Psoas muscle (tissue), 8 donors: ENCODE measurements at places on chromosomes 12 and 14.

GRCh38 chr14:35044939-35045797, 904 bp upstream of the FAM177A1 start:
- H3K27me3 ChIP-seq, result no peaks in the 10 kb centered on the region
- peak overlapping the region; percentile 95 for H3K4me3 ChIP-seq
- no peaks in the 10 kb centered on the region for H3K36me3 ChIP-seq
- peak overlapping the region; percentile 95 for H3K27ac ChIP-seq
- DNase-seq, result no peak
- peaks cover 16% of the 10 kb centered on the region for H3K4me1 ChIP-seq

GRCh38 chr14:57607086-57607485, 113.4 kb upstream of the CCDC198 start:
- no peaks in the 10 kb centered on the region for H3K27me3 ChIP-seq
- DNase-seq, result no peak

DNA sequence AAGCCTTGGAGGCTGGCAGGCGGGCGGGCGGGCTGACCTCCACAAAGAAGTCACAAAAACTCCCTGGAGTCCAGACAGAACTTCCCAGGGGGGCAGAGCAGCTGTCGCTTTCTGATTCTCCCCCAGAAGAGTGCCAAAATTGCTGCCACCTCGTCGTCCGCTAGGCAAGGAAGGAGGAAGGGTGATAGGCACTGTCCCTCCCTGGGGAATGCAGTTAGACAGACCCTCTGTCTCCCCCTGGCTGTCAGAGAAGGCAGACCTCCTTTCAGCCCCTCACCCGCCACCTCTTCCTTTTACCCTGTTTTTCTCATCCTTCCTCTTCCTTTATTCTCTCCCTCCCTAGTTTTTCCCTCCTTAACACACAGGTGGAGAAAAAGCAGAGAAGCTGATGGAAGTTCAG, 18.7 kb downstream of the GRIN2B start:
- H3K36me3 ChIP-seq, result no peaks in the 10 kb centered on the region
- peaks cover 4% of the 10 kb centered on the region for H3K27me3 ChIP-seq
- no peak overlapping the region for H3K27ac ChIP-seq
- no peak for DNase-seq
- H3K4me1 ChIP-seq, result no peaks in the 10 kb centered on the region

DNA sequence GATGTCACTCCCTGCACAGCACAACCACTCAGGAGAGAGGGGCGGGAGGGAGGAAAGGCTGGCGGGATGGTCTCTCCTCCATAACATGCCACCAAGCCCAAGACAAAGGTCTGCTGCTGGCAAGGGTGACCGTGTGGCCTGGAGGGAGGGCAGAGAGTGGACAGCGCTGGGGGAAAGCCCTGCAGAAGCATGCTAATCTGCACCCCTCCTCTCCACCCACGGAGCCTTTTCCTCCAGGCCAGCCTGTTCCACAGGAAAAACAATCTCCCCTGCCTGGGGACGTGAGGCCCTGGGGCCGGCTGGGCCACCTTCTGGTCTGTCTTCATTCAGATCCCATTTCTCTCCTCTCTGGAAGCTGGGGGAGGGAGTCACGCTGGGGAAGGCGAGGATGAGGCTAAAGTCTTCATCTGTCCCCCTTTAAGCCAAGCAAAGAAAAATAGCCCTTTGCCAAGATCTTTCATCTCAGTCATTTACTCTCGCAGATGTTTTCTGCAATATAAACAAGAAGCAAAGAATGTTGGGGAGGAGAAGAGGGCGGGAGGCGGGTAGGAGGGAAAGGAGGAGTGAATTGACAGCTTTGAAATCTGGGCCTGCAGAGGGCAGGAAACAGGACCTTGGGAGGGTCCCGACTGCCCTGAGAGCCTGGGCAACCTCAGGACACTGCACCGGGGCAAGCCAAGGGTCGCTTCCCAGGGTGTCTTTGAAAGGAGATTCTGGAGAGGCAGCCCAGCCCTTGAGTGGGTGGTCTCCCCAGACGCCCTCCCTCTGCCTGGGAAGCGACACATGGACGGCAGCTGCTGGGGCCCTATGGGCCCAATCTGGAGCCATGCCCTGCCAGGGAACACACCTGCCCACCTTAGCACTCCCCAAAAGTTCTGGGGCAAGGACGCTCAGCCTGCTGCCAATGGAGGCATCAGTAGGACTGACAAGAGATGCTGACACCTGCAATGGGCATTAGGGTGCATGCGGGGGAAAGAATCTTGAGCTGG, 133.6 kb downstream of the ZFP36L1 start:
- H3K4me1 ChIP-seq, result peaks cover 4% of the 10 kb centered on the region
- DNase-seq, result no peak
- no peak overlapping the region for H3K4me3 ChIP-seq
- no peaks in the 10 kb centered on the region for H3K36me3 ChIP-seq
- H3K27me3 ChIP-seq, result no peaks in the 10 kb centered on the region
- H3K27ac ChIP-seq, result no peak overlapping the region

GRCh38 chr14:34199585-34199984, 248.7 kb upstream of the EGLN3 start:
- H3K4me1 ChIP-seq, result no peaks in the 10 kb centered on the region
- H3K36me3 ChIP-seq, result no peaks in the 10 kb centered on the region
- H3K27me3 ChIP-seq, result no peaks in the 10 kb centered on the region
- no peak overlapping the region for H3K27ac ChIP-seq
- no peak overlapping the region for H3K4me3 ChIP-seq

DNA sequence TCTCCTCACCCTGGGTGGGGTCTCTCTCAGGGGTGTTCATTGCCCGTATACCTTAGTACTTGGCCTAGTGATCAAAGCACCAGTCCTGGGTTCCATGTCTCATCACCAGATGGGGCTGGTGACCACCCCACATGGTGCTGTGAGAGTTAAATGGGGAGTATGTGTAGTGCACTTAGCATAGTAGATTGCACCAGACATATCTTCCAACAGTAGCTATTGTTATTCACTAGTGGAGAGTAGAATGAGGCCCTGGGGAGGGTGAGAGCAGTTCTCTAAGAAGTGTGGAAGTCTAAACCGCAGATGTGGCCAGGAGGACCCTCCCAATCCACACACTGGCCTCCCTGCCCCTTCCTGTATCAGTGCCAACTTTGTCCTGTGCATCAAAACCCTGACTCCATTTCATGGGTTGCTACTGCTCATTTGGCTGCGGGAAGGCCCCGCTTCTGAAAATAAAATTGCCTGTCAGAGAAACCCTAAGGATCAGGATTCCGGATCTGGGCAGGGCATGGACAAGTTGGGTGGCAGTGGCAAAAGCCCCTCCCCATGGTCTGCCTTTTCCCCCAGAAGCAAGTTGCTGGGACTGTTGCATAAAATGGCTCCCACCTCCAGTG, 4.4 kb downstream of the CD9 start:
- H3K4me3 ChIP-seq, result peak overlapping the region; percentile 22
- H3K4me1 ChIP-seq, result peaks cover 42% of the 10 kb centered on the region
- no peaks in the 10 kb centered on the region for H3K27me3 ChIP-seq
- peak overlapping the region; percentile 48 for H3K27ac ChIP-seq

DNA sequence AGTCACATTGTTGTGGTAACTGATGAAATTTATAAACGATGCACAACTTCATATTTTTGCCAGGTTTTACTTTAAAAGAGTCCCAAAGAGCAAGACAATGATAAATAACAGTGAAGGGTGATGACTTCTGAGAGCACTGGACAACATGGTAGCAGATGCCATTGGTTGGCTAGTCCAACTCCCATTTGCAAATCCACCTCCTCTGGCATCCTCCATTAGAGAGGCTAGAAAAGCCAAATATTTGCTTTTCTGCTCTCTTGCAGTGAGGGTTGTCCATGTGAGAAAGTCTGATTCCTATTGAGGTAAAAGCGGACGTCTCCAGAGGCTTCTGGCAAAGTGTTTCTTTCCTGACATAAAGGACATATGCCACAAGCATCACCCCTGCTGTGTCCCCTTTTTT, 89.6 kb upstream of the BMP4 start:
- H3K4me1 ChIP-seq, result no peaks in the 10 kb centered on the region
- H3K4me3 ChIP-seq, result no peak overlapping the region

- peaks cover 16% of the 10 kb centered on the region for H3K4me1 ChIP-seq
- no peak overlapping the region for H3K4me3 ChIP-seq
- no peak overlapping the region for H3K27ac ChIP-seq
- no peak for DNase-seq
- no peaks in the 10 kb centered on the region for H3K27me3 ChIP-seq
- no peaks in the 10 kb centered on the region for H3K36me3 ChIP-seq
These were observed 294.4 kb downstream of the AKAP6 start for GRCh38 chr14:32623300-32624093.

- no peaks in the 10 kb centered on the region for H3K27me3 ChIP-seq
- no peak for DNase-seq
- no peaks in the 10 kb centered on the region for H3K36me3 ChIP-seq
These were observed 379.8 kb downstream of the FUT8 start for GRCh38 chr14:65792208-65792905.

DNA sequence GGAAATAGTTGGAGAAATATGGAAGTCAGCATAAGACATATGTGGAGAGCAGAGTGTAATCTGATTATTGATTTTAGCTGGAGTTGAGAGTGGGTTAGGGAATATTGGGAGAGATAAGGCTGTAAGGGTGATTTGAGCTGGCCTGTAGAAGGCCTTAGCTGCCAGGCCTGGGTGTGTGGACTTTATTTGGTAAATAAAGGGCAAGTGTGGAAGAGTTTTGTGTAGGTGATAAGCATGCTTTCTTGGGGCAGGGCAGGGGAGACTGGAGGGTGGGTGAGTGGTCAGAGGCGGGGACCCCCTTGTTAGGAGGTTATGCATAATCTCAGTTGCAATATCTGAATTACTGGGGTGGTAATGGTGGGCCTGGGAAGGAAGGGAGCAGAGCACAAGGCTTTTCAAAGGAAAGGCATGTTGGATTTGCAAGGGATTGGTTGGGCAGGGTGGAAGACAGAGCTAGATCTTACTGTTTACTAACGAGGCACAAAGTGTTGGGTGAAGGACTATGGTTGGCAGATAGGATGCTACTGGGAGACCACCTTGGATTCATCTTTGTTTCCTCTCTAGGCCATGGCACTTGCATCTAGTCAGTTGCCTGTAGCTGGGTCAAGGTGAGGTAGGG, 5.5 kb downstream of the KHNYN start:
- H3K4me3 ChIP-seq, result no peak overlapping the region
- no peaks in the 10 kb centered on the region for H3K27me3 ChIP-seq
- H3K36me3 ChIP-seq, result peaks cover 90% of the 10 kb centered on the region
- no peak overlapping the region for H3K27ac ChIP-seq
- no peak for DNase-seq

DNA sequence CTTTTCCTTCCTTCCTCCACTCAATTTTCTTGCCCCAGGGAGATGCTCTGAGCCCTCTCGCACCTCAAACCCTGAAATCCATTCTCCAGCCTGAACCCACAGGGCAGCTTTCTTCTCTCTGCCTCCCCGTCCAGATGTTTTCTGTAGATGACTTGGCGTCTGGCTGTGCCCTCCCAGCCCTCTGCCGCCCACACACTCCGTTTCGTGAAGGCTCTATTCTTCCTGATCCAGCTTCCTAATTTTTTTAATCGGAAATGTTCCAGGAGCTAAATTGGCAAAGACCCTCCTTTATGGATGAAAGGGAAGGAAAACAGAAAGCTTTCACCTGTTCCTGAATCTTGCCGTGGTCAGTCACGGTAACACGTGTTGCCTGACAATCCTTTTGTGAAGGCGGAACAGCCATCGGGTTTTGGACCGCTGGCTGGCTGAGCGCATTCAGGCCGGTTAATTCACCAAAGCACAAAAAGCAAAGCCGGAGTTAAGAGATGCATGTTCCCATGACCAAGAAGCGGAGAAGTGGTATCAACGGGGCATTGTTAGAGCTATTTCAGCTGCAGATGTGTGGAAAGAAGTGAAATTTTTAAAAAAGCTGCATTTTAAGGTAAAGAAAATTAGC, 70.2 kb upstream of the FBRSL1 start:
- H3K4me1 ChIP-seq, result no peaks in the 10 kb centered on the region
- no peak for DNase-seq
- no peak overlapping the region for H3K27ac ChIP-seq
- no peaks in the 10 kb centered on the region for H3K36me3 ChIP-seq
- H3K4me3 ChIP-seq, result no peak overlapping the region

DNA sequence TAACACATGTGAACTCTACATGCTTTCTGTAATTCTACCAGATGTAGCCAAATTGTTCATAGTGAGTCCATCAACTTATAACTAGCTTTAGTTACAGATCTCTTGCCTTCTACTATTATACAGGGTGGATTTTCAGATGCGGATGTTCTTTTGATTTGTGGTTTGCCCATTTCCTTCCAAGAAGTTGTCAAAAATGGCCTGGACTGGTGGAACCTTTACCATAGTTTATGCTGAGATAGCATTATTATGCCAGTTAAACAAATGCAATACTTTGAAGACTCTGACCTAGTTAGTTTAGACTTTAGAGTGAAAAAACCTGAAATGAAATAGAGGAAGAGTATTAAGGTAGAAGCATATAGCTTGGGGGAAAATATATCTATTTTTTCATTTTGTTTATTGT, 27.4 kb upstream of the CFL2 start:
- no peak overlapping the region for H3K4me3 ChIP-seq
- H3K4me1 ChIP-seq, result no peaks in the 10 kb centered on the region
- H3K27me3 ChIP-seq, result no peaks in the 10 kb centered on the region
- H3K27ac ChIP-seq, result no peak overlapping the region
- no peak for DNase-seq
